CD4-positive, alpha-beta T cell (primary cell): ENCODE measurements at places on chromosomes 2 and 18. TPM values are rescaled to one million over a fixed set of nuclear protein-coding genes. Genes with fewer than 3 reads are reported as not detected.

MC4R gene
- total RNA-seq: not detected

SCYGR4 gene
- not detected for total RNA-seq

BOD1L2 gene
- total RNA-seq: not detected

DNA sequence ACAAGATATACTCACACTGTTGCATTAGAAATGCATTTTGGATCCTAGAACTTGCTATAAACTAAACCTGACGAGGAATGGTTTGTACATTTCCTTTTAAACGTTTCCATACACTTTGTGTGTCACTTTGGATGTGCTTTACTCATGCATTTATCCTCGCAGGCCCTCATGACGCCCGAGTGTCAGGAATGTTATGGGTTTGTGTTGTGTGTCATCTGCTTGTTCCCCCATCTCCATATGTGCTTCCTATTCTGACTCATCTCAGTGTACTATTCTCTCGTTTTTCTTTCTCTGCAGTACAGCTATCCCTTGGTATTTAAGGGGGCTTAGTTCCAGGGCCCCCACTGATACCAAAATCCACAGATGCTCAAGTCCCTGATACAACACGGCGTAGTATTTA is 121.5 kb upstream of the RASGRP3 start:
- DNase-seq: no peak

CFAP65 gene
- total RNA-seq: not detected

DNA sequence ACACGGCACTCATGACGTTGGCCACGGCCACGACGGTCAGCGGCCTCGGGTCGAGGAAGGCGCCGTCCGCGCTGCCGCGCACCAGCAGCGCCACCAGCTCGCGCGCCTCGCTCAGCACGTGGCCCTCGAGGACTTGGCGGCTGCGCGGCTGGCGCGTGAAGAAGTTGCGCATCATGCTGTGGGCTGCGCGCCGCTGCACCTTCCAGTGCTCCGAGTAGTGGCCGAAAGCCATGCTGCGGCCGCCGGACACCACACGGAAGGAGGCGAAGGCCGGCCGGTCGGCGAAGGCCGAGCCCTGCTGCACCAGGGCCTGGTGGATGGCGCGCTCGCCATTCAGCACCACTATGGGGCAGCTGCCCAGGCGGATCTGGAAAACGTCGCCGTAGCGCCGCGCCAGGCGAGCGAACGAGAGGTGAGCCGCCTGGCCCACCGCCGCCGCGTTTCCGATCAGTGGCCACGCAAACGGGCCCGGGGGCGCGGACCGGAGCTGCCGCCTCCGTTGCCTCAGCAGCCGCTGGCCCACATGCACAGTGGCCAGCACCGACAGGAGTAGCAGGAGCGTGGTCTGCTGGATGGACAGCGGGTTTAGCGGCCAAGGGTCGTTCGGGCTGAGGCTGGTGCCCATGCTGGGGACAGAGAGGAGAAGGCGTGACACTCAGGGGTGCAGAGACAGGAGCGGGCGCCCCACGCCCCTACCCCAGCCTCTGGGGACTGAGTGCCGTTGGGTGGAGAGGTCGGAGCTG is 1.0 kb downstream of the CYP1B1 start:
- DNase-seq: no peak
